ENCODE measurements at places on chromosomes 11 and 22.

DNA sequence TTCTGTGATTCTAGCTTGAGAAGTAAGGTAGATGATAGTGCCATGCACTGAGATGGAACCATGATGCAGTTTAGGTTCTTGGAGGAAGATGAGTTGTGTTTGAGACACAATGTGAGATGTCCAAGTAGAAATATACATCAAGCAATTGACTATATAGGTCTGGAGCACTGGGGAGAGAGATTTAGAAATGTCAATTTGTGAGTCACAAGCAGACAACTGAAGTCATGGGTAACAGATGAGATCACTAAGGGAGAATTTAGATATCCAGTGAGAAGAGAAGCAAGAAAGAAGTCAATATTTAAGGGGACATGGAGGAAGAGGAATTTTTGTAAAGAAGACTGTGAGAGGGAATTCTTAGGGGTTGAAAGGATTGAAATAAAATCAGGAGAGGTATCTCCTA lies 65.1 kb upstream of the RRAS2 start:
- DNase-seq: no peak

DNA sequence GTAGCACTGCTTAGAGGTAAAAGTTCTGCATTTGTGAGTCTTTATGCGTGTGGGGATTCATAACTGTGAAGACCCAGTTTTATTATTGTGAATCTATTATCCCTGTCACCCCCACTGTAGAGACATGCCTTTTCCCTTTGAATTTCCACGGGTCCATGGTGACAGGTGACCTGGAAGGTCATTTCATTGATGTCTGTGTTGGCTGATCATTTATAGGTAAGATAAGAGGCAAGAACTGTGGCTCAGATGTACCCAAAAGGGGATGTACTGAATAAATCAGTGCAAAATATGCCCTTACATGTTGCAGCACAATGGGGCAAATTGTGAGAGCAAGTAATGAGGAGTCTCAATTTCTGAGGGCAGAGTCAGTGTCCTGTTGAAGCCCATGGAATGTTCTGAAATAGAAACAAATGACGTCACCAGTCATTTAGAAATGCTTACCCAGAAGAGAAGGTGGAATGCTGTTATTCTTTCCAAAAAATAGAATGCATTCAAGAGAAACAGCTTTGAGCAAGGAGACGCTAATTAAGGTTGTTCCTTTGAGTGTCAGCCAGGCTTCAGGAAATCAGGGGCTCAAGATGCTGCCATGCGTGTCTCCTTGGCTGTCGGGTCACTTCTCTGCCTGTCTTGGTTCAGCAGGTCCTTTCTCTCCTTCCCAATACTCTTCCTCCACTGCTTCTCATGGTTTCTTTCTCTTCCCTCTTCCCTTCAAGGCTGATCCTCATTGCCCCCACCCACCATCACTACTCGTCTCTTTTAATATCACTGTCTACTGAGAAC lies 118.7 kb upstream of the E2F8 start:
- no peak for DNase-seq

DNA sequence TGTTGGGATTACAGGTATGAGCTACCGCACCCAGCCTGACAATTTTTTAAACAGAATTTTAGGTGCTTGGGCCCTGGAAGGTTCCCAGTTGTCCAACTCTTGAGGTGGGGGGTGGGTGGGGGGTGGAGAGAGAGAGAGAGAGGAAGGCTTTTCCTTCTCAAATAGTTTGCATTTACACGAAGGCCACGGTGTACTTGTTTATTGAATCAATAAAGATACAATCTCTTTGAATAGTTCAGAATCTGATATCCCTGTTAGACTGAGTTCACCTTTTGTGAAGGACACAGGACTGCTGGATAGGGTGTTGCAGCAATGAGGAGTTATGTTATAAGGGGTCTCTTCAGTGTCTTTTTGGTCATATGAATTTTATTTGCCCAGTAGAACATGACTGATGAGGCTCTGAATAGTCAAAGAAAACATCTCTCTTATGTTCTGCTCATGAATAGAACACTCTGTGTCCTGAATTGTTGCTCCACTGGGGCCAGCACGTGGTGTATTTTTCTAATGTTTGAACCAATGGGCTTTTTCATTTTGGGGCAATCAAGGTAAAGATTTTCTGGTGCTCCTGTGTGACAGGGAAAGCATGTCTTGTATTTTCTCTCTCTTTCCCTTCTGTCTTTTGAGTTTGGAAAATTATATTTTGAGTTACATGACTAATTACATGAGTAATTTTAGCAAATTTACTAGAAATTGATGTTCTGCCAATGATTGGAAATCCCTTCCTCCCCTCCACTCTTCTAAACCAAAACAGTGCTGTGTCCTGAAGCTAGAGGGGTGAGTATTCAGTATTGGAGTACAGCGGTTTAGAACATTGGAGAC lies 61.7 kb downstream of the PTPRJ start:
- DNase-seq: no peak

DNA sequence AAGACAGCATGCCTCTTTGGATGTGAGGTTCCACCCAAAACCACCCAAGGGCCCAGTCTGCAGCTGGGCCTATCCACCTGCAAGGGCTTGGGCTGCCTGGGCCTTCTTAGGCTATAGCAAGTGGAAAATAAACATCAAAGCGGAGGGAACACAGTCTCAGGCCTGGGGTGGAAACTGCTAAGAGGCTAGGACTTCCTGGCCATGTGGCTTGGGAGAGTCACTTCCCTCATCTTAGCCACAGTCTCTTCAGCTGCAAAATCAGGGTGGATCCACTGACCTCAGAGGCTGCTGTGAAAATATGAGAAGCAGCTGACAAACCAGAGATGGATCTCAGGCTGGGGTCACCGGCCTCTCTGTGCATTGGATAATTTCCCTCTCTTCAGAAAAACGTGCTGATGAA lies 30.6 kb upstream of the TFIP11 start:
- no peak for DNase-seq

- no peak for DNase-seq
Measured at GRCh38 chr11:27174672-27175210, 134.1 kb downstream of the BBOX1 start.

DNA sequence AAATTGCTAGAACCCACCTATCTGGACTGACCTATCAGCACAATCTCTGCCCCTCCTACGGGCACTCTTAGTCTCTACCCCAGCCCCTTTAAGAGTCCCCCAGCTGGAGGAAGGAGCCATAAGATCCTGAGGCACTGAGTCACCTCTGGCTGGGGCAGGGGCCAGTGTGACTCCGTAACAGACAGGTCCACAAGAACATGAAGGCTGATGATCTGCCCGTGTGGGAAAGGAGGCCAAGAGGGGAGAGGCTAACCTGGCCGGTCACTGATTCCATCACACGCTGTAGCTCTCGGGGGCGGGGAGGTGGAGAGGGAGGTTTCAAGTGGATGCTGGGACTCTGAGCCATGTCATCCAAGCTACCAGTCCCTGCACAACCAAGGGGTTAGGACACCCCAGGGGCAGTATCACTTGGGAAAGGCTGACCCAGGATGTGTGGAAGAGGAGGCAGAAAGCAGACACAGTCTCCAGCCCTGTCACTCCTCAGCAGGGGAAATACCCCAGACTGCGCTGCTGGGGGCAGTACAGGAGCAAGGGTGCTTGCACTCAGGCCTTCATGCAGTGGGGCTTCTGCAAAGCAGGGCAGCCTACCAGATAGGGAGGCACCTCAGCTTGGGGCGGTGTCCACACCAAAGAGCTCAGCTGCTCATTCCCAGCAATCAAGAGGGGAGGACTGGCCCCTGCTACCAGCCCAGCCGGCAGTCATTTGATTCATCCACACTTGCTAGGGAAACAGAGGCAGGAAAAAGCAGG lies 22.3 kb downstream of the ARHGAP1 start:
- no peak for DNase-seq

DNA sequence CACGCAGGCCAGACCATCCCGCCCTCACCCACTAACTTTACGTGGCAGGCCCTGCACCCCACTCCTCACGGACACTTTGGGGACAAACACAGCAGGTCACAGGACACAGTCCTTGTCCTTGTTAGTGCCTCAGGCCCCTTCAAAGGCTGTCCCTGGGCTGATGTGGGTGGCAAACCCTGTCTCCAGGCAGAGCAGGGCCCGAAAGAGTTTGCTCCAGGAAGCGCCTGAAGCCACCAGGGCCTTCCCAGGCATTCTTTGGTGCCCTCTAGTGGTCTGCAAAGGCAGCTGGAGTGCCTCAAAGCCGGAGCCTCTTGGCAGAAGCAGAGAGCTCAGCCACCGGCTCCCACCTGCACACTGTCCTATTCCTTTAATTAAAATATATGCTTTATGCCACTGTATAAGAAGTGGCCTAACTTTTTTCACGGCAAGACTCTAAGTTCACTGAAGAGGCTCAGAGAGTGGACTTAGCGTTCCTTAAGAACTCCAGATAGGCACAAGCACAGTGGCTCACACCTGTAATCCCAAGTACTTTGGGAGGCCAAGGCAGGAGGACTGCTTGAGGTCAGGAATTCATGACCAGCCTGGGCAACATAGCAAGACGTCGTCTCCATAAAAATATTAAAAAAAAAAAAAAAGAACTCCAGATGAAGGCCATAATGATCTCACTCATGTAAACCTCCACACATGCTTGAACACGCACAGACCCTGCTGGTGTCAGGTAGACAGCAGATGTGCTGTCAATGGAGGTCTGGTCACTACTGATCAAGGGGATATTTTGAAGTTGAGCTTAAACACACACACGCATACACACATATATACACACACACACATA lies 11.1 kb downstream of the TXN2 start:
- peak; percentile 75 for DNase-seq

GRCh38 chr22:43006753-43007152 lies 8.2 kb downstream of the PACSIN2 start:
- no peak for DNase-seq

DNA sequence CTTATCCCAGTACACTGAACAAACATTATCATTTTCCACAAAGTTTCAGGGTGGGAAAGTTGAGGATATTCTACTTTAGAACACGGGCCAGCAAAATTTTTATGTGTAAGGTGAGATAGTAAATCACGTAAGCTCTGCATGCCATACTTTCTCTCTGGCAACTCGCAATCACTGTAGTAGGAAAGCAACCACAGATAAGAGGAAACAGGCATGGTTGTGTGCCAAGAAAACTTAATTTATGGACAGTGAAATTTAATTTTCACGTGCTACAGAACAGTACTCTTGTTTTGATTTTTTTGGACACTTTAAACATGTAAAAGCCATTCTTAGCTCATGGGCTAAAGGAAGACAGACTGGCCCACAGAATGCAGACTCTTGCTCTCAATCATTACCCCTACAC lies 82.5 kb downstream of the LARGE1 start:
- no peak for DNase-seq

GRCh38 chr22:26234296-26234695 lies 65.0 kb downstream of the SEZ6L start:
- no peak for DNase-seq

- DNase-seq: no peak
Measured at GRCh38 chr22:38218661-38219622, 17.1 kb downstream of the MAFF start.

DNA sequence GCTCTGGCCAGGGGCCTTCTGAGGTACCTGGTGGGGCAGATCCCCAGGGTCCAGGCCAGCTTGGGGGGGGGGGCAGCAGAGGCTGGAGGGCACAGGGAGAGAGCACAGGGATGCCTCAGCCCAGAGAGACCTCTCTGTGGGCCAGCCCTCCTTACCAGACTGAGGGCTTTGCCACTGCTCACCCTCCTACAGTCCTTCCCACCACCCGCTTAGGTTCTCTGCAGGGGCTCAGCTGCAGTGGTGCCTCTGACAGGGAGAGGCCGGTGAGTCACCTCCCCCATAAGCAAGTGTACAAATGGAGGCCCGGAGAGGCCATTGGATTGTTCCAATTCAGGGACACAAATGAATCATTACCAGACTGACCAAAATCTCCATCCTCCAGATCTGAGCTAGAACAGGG lies 68.1 kb upstream of the LMO1 start:
- DNase-seq: no peak

GRCh38 chr22:37098976-37099591 lies 10.4 kb downstream of the TMPRSS6 start:
- no peak for DNase-seq

GRCh38 chr11:70207531-70208131 lies 4.5 kb downstream of the FADD start:
- no peak for DNase-seq

DNA sequence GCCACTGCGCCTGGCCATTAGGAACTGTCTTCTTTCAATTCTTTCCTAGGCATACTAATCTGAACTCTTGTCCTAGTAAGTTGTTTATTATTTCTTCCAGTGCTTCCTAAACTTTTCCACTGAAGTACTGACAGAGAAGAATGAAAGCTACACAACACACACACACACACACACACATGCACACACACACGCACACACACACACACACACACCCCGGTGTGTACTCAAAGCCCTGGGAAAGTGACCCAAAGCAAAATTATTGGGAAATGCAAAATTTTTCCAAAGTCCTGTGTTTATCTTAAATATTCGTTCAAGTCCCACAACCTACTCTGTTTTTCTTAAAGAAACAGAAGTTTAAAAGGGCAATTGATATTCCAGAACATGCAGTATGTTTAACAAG lies 19.4 kb upstream of the SIK2 start:
- no peak for DNase-seq

DNA sequence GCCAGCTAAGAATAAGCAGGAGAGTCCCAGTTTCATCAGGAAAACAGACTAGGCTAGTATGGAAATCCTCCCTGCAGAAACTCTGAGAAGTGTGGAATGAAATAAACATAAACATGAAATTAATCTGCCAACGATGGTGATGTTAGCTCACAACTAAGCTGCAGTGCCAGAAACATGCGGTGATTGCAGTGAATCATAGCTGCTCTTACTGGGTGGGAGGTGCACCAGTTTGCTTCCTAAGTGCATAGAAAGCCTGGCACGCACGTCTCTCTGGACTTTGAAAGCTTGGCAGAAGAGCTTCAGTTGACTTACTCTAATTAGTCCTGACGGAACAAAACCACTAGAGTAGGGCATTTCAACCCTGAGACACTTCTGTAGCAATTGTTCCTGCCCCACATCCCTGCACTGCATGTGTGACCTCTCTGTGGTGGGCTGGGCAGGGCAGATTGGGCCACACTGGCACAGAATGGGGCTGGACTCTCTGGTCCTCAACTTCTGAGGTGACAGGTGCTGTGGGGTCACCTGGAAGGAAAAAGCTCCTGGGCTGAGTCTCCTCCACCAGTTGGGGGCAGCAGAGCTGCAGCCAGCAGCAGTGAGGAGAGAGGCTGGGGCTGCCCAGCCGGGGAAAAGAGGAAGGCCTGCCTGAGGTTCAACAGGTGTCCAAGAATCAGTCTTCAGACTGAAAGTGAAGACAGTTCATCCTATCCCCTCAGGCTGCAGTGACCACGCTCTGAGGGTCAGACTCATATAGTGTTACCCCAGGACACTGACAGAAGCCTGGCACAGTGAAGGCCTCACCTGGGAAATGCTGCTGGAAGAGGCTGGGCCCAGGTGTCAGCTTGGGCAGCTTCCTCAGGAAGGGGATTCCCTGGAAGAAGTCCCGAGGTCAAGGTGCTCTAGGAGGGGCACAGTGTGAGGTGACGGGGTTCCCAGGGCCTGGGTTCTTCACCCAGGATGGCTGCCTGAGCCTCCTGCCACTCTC lies 40.5 kb downstream of the GGTLC2 start:
- no peak for DNase-seq

DNA sequence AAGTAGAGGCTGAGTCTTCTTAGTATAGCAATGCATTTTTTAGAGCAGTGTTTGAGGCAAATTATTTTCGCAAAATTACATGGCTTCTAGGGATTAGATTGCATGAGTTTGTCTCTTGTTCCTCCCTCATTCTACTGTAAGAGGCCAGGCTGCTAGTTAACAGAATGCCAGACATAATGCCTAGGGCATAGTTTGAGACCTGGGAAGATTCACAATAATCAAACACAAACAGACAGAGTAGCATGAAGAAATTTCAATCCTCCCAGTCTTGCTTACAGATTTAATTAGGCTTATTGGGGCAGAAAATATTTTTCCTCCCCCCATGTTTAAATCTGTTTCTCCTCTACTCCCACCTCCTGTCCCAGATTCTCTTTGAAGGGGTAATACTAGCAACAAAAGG lies 48.3 kb downstream of the ARHGEF12 start:
- no peak for DNase-seq
